K562 (cell line): ENCODE measurements at places on chromosomes 5 and 9.

- no peak for DNase-seq
Observed at GRCh38 chr5:175856408-175857100, 14.8 kb upstream of the CPLX2 start.

- DNase-seq, result no peak
Observed at GRCh38 chr5:115170134-115170928, 623 bp upstream of the TRIM36 start.

DNA sequence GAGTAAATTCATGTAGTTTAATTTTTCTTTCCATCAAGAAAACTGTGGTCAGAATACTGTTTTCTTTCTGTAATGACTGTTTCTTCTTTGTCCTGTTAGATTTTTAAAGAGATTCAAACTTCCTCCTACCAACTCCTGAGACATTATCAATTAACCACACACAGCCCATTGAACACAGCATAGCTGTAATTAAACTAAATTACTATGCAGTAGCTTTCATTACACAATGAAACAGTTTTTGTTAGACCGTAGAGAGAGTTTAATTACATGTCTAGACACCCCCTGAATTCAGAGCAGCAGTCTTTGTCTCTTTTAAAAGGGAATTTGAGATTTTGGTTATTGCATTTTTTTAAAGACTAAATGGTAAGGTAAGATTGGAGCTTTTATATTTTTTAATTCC, 77.5 kb downstream of the STARD4 start:
- DNase-seq, result no peak

DNA sequence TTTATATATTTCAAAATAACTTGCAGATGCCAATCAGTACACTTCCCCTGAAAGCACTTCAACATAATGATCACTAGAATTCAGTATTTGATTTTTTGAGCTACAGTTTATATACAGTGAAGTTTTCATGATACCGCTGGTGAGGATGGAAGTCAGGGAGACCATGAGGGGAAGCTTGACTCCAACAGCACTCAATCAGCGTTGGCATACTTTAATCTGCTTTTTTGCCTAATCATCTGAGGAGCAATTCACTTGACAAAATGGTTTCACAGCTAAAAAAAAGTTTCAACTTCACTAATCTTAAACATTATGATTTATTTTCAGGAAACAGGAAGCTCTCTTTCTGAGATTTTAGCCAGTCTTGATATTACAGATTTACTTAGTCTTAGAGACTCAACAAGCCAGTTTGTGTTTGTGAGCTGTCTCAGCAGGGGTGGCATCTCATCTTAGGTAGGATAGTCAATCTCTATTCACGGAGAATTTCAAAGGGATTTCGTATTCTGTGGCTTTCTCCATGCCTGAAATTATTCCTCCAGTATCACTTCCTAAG, 111.4 kb upstream of the ARRDC3 start:
- DNase-seq, result no peak

DNA sequence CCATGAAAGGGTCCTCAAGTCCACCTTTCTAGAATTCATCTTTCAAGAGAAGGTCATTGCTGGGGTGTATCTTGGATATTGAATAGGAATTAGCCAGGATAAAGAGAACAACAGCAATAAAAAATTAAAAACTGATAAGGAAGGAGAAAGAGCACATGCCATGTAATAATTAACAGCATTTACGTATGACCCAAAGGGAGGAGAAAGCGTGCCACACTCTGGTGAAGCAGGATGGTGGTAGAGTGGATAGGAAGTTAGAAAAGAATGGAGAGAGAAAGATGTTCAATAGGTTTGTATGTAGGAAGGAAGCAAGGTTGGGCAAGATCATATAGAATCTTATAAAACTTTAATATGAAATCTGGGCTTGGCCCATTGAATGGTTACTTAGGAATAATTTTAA, 751.5 kb downstream of the MAT2B start:
- no peak for DNase-seq

DNA sequence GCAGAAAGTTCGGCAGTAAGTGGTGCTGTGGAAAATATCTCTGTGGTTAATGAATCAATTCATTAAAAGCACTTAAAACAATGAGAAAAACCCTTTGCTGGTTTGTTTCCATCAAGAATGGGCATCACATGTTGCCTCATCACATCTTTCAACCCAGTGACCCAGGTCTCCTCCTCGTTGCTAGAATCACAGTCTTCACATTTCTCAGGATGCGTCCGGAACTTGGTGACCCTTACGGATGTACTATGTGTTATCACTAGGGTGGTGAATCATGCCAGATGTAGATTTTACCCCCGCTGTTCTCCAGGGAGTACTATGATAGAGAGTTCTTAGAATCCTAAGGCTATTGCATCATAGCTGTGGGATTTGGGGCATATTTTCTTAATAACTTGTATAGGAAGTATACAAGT, 217.9 kb upstream of the KLF4 start:
- DNase-seq, result no peak

DNA sequence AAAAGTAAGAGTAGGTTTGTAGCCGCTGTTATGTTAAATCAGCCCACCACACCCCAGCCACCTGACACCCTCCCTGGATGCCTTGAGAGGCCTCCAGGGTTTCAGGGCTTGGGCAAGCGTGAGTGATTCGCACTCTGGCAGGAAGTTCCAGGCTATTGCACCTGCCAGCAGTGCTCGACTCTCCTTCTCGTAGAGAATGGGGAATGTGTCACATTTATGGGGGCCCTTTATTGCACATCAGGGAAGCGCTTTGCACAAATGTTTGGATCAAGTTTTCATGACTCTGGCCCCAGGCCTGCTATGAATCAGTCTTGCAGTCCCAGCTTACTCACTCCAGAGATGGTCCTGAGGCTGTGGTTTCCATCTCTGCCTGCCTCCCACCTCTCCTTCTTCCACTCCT, 66.1 kb upstream of the ADRA1B start:
- DNase-seq, result no peak

DNA sequence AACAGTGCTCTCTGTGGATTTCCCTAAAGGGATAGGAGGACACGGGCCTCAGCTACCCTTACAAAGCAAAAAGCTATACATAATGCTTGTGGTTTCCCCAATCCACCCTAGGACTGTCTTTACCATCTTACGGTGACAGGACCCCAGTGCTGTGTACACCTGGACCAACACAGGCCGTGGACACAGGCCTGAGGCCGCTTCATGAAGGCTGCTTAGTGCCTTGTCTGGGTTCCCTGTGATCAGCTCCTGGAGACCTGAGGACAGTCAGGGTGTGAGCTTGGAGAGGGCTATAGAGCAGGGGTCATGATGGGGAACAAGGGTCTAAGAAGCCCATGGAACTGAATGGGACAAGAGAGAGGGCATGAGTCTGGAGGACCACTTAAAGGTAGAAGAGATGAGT, 2.9 kb downstream of the FANCG start:
- no peak for DNase-seq
